ENCODE measurements at places on chromosomes 16 and 17.
A peak's percentile ranks its signal among the peaks of the same experiment; 100 is the strongest.

DNA sequence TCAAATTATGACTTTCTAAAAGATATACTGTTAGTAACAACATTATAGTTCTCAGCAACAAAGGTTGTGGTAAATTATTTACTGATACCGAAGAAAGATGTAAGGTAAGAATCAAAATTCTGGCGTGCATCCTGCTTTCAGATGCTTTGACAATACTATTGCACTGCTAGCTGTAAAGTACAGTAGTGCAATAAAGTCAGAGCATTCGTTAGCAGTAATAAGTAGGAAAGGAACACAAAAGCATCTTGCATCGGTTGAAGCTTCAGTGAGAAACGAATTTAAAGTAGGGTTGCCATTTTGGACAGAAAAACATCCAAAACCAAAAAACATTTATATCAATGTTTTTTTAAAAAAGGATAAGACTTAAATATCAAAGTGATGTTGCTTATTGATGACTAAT is 4.0 kb downstream of the SKA2 start:
- DNase-seq: no peak

GRCh38 chr16:55678161-55678821 is 22.5 kb downstream of the SLC6A2 start:
- no peak for DNase-seq

DNA sequence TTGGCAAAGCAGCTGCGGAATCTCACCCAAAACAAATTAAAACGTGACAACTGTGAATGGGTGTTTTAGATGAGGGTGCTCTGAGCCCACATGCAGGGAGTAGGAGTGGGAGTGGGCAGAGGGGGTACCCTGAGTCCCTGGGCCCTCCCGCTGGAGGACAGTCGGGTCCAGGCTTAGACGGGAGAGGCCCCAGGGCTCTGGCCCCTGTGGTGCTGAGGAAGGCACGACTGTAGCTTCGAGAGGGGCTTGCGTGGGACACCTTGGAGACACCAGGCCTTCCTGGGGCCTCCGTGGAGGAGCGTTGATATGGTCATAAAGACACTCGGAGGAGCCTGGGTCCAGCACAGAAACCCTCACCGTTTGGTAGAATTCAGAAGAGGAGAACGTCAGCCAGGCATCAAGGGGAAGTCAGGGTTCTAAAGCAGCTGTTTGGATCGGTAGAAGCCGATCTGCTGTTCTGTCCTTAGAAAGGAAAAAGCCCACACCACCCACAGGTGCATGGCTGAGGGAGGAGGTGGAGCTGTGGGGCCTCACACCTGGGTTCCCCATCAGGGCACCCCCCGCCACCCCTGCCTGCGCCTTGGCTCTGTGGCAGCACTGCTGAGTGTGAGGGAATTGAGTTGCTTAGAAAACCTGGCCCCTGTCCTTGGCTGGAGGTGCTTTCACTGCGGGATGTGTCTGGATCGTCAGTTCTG is 18.4 kb downstream of the DBNDD1 start:
- DNase-seq: no peak

DNA sequence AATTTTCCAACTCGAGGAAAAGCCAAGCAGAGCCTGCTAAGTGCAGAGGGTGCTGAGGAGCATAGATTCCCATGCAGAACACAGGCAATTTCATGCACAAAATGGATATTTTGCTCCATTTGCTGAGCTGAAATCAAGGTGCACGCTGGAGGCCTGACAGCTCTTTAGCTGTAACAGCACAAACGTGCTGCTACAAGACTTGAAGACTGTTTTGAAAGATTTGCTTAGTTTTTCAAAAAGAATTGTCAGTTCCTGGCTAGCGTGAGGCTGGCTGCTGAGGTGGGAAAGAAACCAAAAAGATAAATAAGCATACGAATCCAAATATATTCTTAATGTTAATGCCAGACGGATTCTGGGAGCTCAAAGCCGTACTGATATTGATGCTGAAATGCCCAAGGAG is 309.0 kb upstream of the MAF start:
- DNase-seq: no peak

- DNase-seq: no peak
Observed at GRCh38 chr17:65572581-65573281, 11.3 kb upstream of the AXIN2 start.

DNA sequence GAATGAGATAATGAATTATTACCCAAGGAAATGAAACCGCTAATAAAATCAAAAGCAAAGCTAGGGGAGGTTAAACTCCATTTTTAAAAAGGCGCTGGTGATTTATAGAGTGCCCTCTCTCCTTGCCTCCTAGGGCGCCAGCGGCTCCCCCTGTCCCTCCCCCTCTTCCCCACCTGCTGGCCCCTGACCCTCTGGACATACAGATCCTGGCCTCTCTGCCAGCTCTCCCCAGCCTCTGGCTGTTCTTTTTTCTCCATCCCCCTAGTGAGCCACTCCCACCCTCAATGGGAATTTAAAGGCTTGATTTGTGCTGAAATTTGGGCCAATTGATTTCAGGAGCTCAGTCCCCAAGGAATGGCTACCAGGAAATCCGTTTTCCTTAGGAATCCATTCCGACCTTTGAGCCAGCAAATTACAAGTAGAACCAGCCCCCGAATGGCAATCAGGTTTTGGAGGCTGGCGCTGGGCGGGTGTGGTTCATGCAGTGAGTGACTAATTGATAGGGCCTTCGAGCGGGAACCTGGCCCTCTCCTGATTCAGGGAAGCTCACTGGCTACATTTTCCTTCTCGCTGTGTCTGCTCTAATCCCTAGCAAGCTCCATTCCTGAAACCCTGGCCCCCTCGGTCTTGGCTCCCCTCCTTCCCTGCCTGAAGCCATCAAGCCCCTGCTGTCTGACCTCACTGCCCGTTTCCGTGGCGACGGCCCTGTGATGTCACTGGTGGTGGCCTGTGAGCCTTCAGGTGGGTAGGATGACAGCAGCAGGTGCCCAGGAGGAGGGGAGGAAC is 141.9 kb upstream of the SDK2 start:
- no peak for DNase-seq

- no peak for DNase-seq
Observed at GRCh38 chr17:56762988-56763387, 70.7 kb downstream of the C17orf67 start.

DNA sequence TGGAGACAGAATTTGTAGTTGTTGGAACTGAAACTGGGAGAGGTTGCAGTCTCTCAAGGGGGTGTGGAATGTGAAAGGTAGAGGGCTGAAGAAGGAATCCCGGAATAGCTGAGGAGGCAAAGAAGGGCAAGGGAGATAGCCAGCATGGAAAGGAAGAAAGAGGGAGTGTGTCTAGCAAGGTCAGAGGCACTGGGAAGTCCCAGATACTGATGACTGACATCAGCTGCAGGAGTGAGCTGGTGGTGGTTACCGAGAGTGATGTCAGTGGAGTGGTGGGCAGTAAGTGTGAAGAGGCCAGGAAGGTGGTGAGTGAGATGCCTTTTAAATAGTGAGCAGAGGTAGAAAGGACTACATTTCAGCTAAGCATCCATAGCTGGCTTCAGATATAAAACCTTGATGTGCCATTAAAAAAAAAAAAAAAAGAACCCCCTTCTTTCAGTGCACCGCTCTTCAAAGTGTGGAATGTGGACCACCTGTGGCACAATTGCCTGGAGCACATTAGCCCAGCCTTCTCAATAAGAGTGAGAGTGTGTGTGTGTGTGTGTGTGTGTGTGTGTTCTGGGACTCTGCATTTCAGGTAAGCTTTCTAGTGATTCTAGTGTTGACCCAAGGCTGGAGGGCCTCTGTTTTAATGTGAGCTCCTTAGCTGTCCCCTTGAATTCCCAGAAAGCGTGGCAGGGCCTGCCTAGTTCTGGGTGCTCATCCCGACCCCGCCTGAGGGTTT is 8.5 kb downstream of the PRMT7 start:
- DNase-seq: peak; percentile 88

Measured in DMS79 (cell line).